Naive B cell (primary cell): ENCODE measurements at places on chromosomes 11 and 22. TPM values are rescaled to one million over a fixed set of nuclear protein-coding genes. Genes with fewer than 3 reads are reported as not detected.

Gene APLNR
- polyA plus RNA-seq, result not detected

Gene MIEF1
- 8.7 TPM for polyA plus RNA-seq

Gene SFI1
- 10.0 TPM for polyA plus RNA-seq

Gene CREB3L1
- polyA plus RNA-seq, result not detected

Gene ELFN2
- not detected for polyA plus RNA-seq

Gene OVOL1
- not detected for polyA plus RNA-seq

Gene RASD2
- polyA plus RNA-seq, result not detected

Gene TBX10
- polyA plus RNA-seq, result not detected

Gene WNT7B
- 0.62 TPM for polyA plus RNA-seq

Gene DGAT2
- polyA plus RNA-seq, result 5.2 TPM

DNA sequence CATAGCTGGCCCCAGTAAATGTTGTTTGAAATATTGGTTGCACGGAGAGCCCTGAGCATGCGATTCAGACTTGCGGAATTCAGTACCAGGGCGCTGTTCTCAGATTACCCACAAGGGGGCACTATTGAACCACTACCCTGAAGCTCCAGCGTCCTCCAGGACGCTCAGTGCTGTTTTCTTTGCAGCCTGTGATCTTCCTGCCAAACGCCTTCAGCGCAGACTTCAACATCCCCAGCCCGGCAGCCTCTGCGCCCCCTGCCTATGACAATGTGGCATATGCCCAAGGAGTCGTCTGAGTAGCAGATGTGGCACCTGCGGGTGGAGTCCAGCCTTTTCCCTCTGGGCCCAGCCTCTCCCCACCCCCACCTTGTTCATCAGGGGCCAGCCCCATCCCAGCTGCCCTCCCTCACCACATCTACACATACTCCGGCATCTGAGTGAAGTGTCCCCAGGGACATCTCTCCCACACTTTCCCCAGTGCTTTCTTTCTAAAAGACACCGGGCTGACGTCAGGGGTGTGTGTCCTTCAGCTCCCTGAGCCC lies 9.6 kb upstream of the MS4A10 start:
- H3K27ac ChIP-seq, result peak overlapping the region; percentile 64
- H3K27me3 ChIP-seq, result peaks cover 8% of the 10 kb centered on the region
- no peaks in the 10 kb centered on the region for H3K36me3 ChIP-seq
- H3K4me1 ChIP-seq, result peaks cover 17% of the 10 kb centered on the region
- peak; percentile 74 for DNase-seq

- H3K36me3 ChIP-seq, result no peaks in the 10 kb centered on the region
- H3K27ac ChIP-seq, result no peak overlapping the region
- H3K4me1 ChIP-seq, result peaks cover 4% of the 10 kb centered on the region
- peaks cover 20% of the 10 kb centered on the region for H3K27me3 ChIP-seq
- no peak overlapping the region for H3K4me3 ChIP-seq
These were observed 57.0 kb downstream of the RBFOX2 start for GRCh38 chr22:35971456-35972119.

- peaks cover 9% of the 10 kb centered on the region for H3K36me3 ChIP-seq
- peaks cover 33% of the 10 kb centered on the region for H3K4me1 ChIP-seq
- peaks cover 10% of the 10 kb centered on the region for H3K27me3 ChIP-seq
These were observed 25.7 kb downstream of the KCNQ1 start for GRCh38 chr11:2470495-2470894.

- DNase-seq, result no peak
- no peaks in the 10 kb centered on the region for H3K36me3 ChIP-seq
These were observed 37.1 kb downstream of the ST3GAL4 start for GRCh38 chr11:126392633-126393013.

- no peaks in the 10 kb centered on the region for H3K27me3 ChIP-seq
- DNase-seq, result no peak
- H3K4me1 ChIP-seq, result no peaks in the 10 kb centered on the region
- no peaks in the 10 kb centered on the region for H3K36me3 ChIP-seq
- no peak overlapping the region for H3K4me3 ChIP-seq
- no peak overlapping the region for H3K27ac ChIP-seq
These were observed 52.1 kb downstream of the GDPD4 start for GRCh38 chr11:77249427-77249826.

GRCh38 chr11:57386178-57386940 lies 4.1 kb downstream of the PRG2 start:
- no peak for DNase-seq
- no peaks in the 10 kb centered on the region for H3K4me1 ChIP-seq
- H3K36me3 ChIP-seq, result no peaks in the 10 kb centered on the region
- peaks cover 27% of the 10 kb centered on the region for H3K27me3 ChIP-seq

DNA sequence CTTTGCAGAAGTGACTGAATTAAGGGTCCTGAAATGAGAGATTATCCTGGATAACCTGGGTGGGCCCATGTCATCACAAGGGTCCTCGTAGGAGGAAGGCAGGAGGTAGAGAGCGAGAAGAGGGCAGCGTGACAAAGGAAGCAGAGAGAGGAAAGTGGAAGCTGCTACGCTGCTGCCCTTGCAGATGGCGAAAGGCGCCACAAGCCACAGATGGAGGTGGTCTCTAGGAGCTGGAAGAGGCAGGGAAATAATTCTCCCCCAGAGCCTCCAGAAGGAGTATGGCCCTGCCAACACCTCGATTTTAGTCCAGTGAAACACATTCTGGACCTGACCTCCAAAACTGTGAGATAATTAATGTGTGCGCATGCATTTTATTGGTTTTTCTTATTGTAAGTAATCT lies 13.4 kb downstream of the TMEM184B start:
- H3K36me3 ChIP-seq, result no peaks in the 10 kb centered on the region
- H3K27ac ChIP-seq, result no peak overlapping the region
- peaks cover 15% of the 10 kb centered on the region for H3K4me1 ChIP-seq
- DNase-seq, result no peak

GRCh38 chr22:32517488-32517887 lies 42.9 kb downstream of the FBXO7 start:
- H3K27me3 ChIP-seq, result peaks cover 6% of the 10 kb centered on the region
- no peaks in the 10 kb centered on the region for H3K4me1 ChIP-seq
- no peak overlapping the region for H3K4me3 ChIP-seq
- DNase-seq, result no peak
- H3K27ac ChIP-seq, result no peak overlapping the region

GRCh38 chr22:43862882-43863202 lies 529 bp upstream of the SULT4A1 start:
- no peak for DNase-seq
- no peaks in the 10 kb centered on the region for H3K36me3 ChIP-seq
- H3K27ac ChIP-seq, result no peak overlapping the region
- peak overlapping the region; percentile 18 for H3K4me3 ChIP-seq
- H3K27me3 ChIP-seq, result peaks cover 76% of the 10 kb centered on the region
- H3K4me1 ChIP-seq, result peaks cover 12% of the 10 kb centered on the region

- H3K4me1 ChIP-seq, result no peaks in the 10 kb centered on the region
- no peaks in the 10 kb centered on the region for H3K36me3 ChIP-seq
- no peak for DNase-seq
- no peaks in the 10 kb centered on the region for H3K27me3 ChIP-seq
- H3K4me3 ChIP-seq, result no peak overlapping the region
These were observed 1356.2 kb downstream of the FAM181B start for GRCh38 chr11:81377418-81377817.

GRCh38 chr22:33472462-33473344 lies 414.5 kb upstream of the SYN3 start:
- no peaks in the 10 kb centered on the region for H3K27me3 ChIP-seq
- no peak overlapping the region for H3K4me3 ChIP-seq
- peaks cover 18% of the 10 kb centered on the region for H3K4me1 ChIP-seq
- no peak overlapping the region for H3K27ac ChIP-seq
- DNase-seq, result no peak

DNA sequence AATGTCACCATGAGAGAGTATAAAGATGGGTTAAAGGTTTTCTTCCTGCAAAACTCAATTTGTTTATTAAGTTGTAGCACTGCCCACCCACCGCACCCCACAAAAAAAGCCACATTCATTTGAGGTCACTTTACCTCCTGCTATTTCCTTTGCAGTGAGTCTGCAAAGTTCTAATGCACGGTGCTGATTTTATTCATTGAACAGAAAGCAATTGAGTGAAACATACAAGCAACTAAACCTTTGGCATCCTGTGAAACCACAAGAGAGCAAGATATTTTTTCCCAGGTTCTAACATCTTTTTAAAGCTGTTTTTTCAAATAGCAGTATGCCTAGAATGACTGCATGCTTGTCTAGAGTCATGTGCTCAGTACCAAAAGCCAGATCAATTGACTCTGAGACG lies 39.0 kb downstream of the RRAS2 start:
- H3K27ac ChIP-seq, result peak overlapping the region; percentile 96
- H3K4me1 ChIP-seq, result peaks cover 55% of the 10 kb centered on the region
- H3K27me3 ChIP-seq, result no peaks in the 10 kb centered on the region
- no peak for DNase-seq
- H3K36me3 ChIP-seq, result peaks cover 4% of the 10 kb centered on the region

DNA sequence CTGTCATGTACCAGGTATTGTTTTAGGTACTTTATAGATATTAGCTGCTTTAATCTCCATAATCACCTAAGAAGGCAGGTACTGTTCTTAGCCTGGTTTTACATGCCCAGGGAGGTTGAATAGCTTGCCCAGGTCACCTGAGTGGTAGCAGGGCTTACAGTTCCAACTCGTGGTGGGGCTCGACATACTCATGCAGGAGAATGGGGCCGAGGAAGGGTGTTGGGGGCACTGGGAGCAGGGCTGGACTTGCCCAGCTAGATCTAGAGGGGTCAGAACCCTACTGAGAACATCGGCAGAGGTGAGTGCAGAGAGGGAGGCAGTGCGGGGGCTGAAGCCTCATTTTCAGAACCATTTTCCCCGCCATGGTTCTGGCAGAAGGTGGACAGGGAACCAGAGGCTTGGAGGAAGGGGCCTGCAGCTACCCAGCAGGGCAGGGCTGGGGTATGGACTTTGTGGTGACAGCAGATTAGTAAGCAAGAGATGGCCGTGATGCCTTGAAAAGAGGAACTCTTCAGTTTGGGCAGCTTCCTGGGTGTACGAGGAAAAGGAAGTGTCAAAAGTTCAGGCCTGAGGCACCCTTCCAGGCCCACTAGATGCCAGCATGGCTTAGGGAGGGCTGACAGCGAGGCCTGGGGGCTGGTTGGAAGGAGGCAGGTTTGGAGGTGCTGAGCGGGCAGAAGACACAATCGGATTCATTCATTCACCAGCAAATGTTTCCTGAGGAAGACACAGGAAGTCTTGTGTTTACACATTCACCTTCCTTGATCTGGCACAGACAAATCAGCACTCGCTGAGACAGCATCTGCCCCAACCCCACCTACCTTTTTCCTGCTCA lies 54.7 kb upstream of the LYVE1 start:
- H3K27ac ChIP-seq, result peak overlapping the region; percentile 94
- H3K4me3 ChIP-seq, result peak overlapping the region; percentile 82
- H3K4me1 ChIP-seq, result peaks cover 60% of the 10 kb centered on the region
- no peaks in the 10 kb centered on the region for H3K27me3 ChIP-seq
